ENCODE measurements at places on chromosomes 7 and 10.
A peak's percentile ranks its signal among the peaks of the same experiment; 100 is the strongest.

DNA sequence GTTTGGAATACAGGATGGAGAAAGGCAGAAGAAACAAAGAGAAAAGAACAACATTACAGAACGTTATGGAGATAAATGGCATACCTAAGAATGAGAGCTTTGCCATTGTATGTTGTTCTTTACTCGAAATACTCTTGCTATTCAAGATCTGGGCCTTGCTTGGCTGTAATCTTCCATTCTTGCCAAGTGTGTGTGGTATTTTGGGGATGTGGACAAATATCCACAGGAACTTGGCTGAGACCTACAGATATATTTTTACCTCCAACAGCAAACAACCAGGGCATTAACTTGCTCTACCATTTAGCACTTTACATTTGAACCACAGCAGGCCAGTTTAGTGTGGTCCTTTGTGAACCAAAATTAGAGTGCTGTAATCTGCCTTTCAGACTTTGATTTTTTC, 76.3 kb downstream of the DKK1 start:
- no peak for DNase-seq

GRCh38 chr7:140597428-140597949, 43.1 kb downstream of the DENND2A start:
- DNase-seq = peak; percentile 42

DNA sequence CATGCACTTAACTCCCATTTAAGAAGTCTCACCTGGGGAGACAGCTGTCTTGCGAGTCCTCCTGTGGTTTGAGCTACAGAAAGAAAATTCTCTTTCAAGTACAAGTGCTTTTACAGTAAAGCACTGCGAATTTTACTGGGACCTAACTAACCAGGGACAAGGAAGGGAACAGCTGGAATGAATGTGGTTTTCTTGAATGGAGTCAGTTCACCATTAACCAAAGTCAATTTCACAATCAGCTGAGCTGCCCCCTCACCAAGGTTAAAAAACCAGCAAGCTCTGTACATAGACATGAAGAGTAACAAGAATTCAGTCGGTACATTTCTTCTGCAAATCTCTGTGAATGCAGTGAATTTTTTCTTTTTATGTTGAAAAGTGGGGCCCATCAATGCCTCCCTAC, 56.3 kb downstream of the GFRA1 start:
- DNase-seq = no peak

- no peak for DNase-seq
These were observed 80.2 kb downstream of the PDSS1 start for GRCh38 chr10:26777686-26778085.

DNA sequence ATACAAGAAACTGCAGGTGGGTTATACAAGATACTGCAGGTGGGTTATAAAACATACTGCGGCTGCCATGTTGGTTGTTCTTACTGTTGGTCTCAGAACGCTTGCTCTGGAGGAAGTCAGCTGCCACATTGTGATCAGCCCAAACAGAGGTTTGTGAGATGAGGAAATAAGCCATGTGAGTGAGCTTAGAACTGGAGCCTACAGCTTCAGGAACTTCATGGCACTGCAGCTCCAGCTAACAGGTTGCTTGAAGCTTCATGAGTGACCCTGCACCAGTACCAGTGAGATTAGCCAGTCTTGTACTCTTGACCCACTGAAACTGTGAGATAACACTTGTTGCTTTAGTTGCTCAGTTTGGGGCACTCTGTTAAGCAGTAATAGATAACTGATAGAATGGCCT, 74.5 kb upstream of the PRKCQ start:
- DNase-seq = no peak

DNA sequence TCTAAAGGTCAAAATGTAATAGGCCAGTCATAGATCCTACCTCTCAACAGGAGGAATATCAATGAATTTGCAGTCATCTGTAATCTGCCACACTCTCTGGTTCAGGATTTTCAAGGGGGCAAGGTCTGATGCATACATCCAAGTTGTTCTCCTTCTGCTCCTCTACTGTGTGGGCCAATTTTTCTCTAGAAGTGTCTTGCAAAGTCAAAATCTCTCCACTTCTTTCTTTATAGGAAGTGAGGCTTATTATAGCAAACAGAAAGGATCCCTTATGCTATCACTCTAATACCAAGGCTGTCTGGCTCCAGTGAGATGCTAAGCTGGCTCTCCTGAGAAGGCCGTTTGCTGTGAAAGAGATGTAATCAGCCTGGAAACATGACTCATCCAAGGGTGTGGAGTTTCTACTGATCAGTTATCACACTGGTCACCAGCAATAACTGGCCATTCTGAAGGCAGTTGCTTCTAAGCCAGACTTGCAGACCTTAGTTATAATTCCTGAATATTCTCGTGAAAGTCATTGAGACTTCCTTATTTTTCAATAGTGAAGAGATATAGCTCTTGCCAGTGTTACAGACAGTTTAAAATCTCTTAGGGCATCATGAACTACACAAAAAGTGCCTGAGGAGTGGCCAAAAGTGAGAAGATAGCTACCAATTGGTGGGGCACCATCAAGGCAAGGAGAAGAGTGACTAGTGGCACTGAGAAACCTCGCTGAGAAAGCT, 43.2 kb upstream of the LRGUK start:
- no peak for DNase-seq

DNA sequence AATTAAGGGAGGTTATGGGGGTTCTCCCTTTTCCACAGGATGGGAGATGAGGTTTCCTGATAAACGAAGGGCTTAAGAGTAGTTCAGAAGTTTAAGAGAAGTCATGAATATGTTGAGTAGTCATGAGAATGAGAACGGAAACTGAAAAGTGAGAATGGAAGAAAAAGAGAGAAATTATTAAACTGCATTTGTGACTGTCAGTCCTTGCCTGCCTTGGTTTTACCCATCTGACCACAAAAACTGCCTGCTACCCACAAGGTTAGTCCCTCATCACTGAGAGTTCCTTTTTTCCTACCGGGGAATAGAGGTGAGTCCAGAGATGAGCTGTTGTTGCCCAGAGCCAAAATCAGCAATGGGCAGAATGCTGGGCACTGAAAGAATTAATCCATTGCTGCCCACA, 174.1 kb upstream of the BET1 start:
- no peak for DNase-seq

- DNase-seq = no peak
These were observed 12.2 kb upstream of the RSBN1L start for GRCh38 chr7:77684030-77684429.

DNA sequence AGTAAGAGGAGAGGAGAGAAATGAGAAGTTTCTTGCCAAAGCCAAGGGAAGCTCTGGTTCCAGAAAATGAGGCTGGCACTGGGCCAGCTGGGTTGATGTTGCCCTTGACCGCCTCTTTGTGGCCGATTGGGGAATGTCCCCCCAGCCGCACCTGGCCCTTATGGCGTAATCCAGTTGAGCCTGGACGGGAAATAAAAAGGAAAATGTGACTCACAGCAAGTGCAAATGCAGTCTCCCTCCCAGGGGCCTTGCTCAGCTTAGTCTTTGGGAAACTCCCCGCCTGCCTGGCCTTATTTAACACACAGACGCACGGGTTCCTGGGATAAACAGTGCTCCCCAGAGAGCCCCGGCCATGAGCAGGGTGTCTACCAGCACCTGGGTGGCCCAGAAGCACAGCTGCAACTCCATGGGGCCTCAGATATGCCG, 174.8 kb downstream of the KIAA1217 start:
- peak; percentile 84 for DNase-seq

GRCh38 chr7:142353147-142354060, 95.5 kb upstream of the PRSS58 start:
- DNase-seq = no peak

DNA sequence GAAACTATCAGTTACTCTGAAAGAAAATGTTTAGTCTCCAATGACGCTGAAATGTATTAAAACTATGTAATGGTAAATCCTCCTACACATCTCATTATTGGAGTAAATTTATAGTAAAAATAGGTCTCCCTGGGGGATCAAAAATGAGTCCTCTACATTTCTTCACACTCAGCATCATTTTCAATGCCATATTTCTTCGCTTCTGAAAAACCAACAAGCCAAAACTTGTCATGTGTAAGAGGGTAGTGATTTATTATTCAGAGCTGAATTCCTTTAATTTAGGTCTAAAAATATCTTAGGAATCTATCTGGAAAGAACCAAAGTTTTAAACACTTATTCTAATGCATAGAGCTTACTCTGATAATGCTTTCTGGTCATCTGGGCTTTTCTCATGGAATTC, 3.0 kb downstream of the PDK4 start:
- no peak for DNase-seq

DNA sequence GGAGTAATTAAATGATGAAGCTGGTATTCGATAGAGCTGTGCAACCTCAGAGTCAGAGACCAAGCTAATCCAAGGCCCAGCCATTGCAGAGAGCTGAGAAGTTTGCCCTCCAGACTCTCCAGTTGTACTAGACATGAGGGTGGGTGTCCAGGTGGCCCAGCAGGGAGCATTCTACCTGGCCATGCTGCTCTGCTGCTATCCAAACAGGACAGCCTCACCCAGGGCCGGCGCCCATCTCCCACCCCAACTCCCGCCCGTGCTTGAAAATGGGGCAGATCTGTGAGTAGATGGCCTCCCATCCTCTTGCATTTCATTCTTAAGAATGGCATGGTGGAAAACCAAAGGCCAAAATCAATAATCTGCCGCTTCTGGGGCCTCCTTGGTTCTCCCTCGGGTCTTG, 124.2 kb downstream of the TCERG1L start:
- no peak for DNase-seq

- DNase-seq = no peak
These were observed 90.1 kb downstream of the HIF1AN start for GRCh38 chr10:100625816-100626215.

DNA sequence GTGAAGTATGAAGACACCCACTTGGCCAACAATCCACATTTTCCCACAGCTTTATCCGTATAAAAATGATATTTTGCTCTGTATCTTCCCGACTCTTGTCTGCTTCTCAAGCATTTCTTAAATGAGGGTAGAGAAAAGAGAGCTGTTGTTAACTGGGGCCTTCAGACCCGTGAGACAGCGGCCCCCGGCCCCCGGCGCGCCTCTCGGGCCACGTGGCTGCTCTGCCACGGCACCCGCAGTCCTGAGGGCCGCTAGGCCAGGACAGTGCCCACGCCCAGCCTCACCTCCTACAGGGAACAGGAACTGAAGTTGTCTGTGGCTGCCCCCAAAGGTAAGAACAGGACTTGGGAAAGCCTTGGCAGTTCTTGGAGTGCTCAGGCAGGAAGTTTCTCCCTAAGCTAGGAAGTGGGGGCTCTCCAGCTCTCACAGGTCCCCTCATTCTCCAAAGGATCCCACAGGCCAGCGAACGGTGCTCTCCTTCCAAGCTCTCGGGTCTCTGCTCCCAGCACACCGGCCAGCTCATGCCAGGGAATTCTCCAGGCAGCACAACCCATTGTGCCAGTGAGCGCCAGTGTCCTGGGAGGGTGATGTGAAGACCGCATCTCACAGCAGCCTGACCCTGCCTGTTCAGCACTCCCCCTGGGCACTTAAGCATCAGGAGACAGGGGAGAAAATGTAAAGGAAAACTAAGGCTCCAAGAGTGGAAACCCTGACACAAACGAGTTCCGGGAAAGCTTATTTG, 230.3 kb upstream of the PFKP start:
- no peak for DNase-seq
